Urinary bladder (tissue), 4 donors: ENCODE measurements at places on chromosomes 13 and 19. TPM values are rescaled to one million over a fixed set of nuclear protein-coding genes. Genes with fewer than 3 reads are reported as not detected.

GRCh38 chr13:112651750-112652511 is 37.9 kb upstream of the ATP11A start:
- DNase-seq: no peak

DNA sequence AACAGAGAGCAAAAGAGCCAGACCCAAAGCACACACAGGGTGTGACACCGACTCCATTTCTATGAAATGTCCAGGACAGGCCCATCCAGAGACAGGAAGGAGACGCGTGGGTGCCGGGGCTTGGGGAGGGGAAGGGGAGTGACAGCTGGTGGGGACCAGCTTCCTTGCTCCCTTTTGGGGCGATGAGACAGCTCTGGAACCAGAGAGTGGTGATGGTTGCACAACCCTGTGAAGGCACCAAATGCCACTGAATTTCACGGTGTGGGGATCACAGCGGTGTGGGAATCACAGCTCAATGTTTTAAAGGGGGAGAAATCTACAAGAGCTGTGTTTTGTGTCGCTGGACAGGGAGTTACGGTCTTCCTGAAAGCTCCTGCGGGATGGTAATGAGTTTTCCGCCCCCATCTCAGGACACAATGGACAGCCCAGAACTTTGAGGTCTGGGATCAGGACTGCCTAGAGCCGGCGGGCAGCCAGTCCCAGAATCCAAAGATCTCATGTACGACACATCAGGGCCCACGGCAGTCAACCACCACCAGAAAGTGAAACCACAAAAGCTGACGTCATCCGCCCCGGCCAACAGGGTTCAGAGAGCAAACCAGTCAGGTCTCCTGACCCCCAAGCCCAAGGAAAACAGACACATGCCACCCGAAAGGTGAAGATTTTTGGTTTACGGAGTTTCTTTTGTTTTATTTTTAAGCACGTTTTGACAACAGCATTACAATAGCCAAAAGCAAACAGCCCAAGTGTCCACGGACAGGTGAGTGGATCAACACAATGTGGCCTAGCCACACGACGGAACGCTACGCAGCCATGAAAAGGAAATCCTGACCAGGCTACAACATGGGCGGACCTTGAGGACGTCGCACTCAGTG is 7.3 kb downstream of the SGTA start:
- no peak for DNase-seq

Gene ZNF66
- 1.6 TPM for polyA plus RNA-seq

- DNase-seq: no peak
Observed at GRCh38 chr13:59064042-59064441, 1099.7 kb downstream of the DIAPH3 start.

Gene CC2D1A
- polyA plus RNA-seq: 25.8 TPM

DNA sequence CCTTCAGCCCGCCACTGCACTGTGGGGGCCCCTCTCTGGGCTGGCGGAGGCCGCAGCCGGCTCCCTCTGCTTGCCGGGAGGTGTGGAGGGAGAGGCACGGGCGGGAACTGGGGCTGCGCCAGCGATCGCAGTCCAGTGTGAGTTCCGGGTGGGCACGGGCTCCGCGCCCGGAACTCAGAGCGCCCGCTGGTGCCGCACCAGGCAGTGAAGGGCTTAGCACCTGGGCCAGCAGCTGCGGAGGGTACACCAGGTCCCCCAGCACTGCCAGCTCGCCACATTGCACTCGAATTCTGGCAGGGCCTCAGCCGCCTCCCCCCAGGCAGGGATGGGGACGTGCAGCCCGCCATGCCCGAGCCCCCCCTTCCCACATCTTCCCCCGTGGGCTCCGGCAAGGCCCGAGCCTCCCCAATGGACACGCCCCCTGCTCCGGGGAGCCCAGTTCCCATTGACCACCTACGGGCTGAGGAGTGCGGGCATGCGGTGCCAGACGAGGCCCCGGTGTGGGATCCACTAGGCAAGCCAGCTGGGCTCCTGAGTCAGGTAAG is 135.9 kb upstream of the RFC3 start:
- no peak for DNase-seq

Gene CNMD
- not detected for polyA plus RNA-seq

DNA sequence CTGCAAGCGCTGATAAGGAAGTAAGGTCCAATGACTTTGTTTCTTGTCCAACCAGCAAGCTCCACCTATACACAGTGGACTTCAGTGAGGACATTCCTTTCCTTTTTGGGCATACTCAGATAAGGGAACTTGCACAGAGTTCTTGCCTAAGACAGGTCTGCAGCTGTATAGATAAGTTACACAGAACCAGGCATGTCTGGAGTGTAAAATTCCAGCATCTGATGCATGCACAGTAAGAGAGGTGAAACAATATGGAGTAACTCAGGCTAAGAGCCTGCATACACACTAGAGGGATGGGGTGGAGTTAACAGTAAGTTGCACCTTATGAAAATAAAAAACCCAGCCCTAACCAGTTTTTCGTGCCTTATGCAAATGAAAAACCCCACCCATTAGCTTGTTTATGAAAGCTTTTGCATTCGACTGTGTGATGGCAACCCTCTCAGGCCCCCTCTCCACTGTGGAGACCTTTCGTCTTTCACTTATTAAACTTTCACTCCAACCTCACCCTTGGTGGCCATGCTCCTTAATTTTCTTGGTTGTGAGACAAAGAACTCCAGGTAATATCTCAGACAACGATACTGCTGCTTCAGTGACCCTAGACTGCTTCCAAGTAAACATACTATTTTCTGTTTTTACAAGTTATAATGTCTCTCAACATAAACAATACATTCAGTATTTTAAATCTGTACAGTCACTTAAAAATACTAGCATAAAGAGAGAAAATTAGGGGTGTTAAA is 2859.0 kb upstream of the PCDH20 start:
- no peak for DNase-seq

GRCh38 chr13:32511482-32511881 is 27.1 kb downstream of the N4BP2L2 start:
- no peak for DNase-seq

DNA sequence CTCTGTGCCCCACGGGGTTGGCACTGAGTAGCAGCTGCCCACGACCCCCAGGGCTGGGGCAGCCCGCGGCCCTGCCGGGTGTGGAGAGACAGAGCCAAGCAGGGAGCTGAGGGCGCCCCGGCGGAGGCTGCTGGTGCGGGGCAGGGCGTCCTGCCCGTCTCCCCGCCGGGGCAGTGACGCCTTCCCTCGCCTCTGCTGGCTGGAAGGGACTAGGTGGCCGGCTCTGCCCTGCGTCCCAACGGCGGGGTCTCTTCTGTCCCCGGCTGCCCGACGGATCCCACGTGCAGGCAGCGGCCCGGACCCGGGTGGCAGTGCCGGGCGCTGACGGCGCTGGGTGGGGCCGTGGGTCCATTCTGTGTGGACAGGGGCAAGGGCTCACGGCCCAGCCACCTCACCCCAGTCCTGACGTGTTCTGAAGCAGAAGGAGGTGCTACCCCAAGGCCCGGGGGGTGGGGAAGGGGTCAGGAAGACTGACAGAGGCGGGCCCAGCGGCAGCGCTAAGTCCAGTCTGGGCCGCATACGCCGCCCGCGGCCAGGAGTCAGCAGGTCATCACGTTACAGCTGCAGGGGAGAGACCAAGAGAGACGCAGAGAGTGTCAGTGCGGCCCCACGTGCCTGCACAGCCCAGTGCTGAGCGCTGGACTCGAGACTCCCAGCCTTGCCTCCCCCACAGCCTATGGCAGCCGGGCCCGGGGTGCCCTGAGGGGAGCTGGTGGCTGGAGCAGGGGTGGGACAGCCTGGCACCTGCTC is 15.1 kb upstream of the PLPP2 start:
- DNase-seq: no peak

DNA sequence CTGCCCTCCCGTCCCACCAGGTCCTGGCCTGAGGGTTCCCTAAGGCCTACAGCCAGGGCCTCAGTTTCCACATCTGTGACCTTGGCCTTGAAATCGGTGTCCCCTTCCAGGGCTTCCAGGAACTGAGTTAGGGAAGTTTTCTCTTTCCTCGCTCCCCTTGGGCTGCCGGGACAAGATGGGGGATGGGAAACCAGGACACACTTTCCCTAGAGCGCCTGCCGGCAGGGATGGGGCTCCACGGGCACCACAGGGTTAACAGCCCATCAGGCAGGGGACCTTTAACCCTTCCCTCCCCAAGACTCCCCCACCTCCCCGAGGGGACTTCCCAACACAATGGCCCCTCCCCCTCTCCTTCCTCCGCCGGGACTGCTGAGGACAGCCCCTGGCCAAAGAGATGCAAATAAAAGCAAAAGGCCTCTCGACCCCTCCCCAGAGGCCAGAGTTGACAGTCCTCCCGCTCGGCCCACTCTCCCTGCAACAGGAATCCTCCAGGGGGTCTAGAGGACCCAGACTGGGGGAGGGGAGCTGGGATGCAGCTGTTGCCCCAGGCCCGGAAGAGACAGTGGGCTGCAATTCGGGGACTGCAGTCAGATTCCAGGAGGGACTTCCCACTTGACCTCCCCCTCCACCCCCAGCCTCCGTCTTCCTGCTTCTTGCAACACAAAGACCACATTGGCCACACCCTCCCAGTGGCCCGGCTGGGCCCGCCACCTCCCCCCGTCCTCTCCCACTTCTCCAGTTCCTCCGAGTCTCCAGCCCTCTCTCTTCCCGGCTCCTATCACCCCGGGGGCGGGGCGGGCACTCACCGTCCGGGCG is 3.4 kb downstream of the BBC3 start:
- DNase-seq: no peak
